Esophagus squamous epithelium (tissue), 5 donors: ENCODE measurements at places on chromosomes 12 and 14. TPM values are rescaled to one million over a fixed set of nuclear protein-coding genes. Genes with fewer than 3 reads are reported as not detected.

- DNase-seq: no peak
- no peaks in the 10 kb centered on the region for H3K27me3 ChIP-seq
- H3K4me3 ChIP-seq: no peak overlapping the region
Observed at GRCh38 chr14:79248771-79249170, 962.5 kb downstream of the DIO2 start.

DNA sequence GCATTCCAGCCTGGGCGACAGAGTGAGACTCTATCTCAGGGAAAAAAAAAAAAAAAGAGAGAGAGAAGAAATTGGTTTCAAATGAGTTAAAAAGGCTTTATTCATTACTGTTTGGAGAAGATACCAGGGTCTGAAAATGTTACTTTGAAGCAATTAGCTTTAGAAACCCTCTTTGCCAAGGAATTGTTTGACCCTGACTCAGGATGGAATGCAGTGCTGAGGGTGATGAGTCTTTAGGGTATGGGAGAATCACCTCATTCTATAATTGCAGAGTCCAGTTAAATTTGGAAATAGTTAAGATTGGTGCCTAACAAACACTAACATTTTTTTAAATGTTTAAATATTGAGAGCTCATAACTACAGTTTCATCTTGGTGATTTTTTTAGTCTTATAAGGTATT, 13.3 kb downstream of the RAP1B start:
- peaks cover 10% of the 10 kb centered on the region for H3K4me1 ChIP-seq
- H3K27me3 ChIP-seq: no peaks in the 10 kb centered on the region
- peaks cover 40% of the 10 kb centered on the region for H3K36me3 ChIP-seq
- no peak for DNase-seq

Gene RASAL1
- total RNA-seq: 98.7 TPM

Gene KLRC2
- 0.35 TPM for total RNA-seq

GRCh38 chr12:32105986-32106516, 596 bp upstream of the BICD1 start:
- no peaks in the 10 kb centered on the region for H3K36me3 ChIP-seq
- peak overlapping the region; percentile 76 for H3K4me3 ChIP-seq
- DNase-seq: no peak
- H3K27ac ChIP-seq: peak overlapping the region; percentile 92
- no peaks in the 10 kb centered on the region for H3K27me3 ChIP-seq
- peaks cover 16% of the 10 kb centered on the region for H3K4me1 ChIP-seq

DNA sequence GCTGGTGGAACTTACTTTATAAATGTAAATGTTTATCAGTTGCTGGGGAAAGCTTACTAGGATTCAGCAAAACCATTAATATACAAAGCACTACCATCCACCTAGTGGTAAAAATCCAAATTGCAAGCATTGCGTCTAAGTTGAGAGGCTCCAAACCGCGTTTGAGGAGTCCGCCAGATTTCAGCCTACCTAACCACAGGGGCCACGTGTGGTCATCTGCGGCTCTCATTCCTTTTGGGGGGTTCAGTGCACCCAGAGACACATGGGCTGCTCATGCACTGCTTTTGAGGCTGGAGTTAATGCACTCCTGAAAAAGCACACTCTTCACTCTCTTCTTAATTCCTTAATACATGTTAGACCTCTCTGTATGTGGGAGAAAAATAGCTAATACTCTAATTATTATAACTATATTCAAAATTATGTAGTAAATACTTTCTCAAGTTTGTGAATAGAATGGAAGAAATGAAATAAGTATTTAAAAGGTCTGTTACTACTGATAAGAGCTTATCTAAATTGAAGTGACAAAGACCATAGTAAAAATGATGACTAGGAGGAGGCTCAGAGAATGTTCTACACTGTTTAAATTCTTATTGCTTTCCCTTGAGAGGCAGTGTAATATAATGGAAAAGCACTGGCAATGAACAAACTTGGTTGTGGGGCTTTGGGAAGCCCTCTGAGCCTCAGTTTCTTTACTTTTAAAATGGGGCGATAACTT, 41.4 kb upstream of the MANSC4 start:
- H3K4me1 ChIP-seq: peaks cover 15% of the 10 kb centered on the region
- DNase-seq: no peak
- H3K27ac ChIP-seq: no peak overlapping the region

GRCh38 chr12:43111608-43112007, 440.4 kb downstream of the ADAMTS20 start:
- H3K36me3 ChIP-seq: no peaks in the 10 kb centered on the region
- no peak overlapping the region for H3K4me3 ChIP-seq
- H3K27me3 ChIP-seq: no peaks in the 10 kb centered on the region
- no peak overlapping the region for H3K27ac ChIP-seq

- H3K27me3 ChIP-seq: no peaks in the 10 kb centered on the region
- H3K4me3 ChIP-seq: no peak overlapping the region
Observed at GRCh38 chr12:123954647-123955350, 17.8 kb downstream of the CCDC92 start.

DNA sequence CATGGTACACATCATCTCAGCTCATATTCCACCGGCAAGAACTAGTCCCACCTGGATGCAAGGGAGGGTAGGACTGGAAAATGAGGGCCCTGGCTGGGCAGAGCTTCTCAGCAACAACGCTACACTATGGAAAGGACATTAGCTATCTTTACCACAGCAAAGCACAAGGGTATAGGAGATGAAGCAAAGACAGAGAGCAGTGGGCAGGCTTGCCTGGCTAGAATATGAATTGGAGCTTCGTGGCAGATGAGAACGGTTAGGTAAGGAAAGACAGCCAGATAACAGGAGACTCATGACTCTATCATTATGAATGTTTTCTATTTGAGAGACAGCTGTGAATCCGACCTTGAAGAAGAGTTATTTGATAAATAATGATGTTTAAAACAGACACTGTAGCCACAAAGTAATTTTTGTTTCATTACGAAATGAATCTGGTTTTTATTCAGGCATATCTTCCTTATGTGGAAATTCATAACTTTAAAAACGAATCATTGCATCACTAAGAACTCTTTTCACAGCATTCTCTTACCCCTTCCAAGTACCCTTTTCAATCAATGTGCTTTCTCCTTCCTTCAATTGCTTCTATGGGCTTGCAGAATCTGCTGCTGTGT, 59.1 kb upstream of the PCED1B start:
- H3K27me3 ChIP-seq: no peaks in the 10 kb centered on the region
- no peaks in the 10 kb centered on the region for H3K4me1 ChIP-seq
- no peak for DNase-seq
- no peaks in the 10 kb centered on the region for H3K36me3 ChIP-seq
- H3K4me3 ChIP-seq: no peak overlapping the region
- no peak overlapping the region for H3K27ac ChIP-seq

DNA sequence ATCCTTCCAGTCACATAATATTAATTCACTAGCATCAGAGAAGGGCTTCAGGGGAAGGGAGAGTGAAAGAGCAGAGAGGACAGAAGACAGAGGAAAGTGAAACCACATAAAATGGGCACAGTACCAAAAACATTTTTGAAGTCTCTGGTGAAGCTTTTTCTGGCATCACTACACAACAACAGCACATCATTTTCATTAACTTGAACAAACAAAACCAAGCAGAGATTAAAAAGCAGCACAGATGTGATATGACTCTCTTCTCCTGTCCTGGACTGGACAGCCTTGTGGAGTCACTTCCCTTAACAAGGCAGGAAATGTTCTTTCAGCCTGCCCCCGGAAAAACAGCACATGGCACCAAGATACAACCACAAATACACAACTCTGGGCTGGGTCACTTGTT, 112.0 kb downstream of the TSPAN8 start:
- no peak overlapping the region for H3K4me3 ChIP-seq
- H3K36me3 ChIP-seq: no peaks in the 10 kb centered on the region
- H3K27ac ChIP-seq: no peak overlapping the region
- no peaks in the 10 kb centered on the region for H3K27me3 ChIP-seq
- DNase-seq: no peak

DNA sequence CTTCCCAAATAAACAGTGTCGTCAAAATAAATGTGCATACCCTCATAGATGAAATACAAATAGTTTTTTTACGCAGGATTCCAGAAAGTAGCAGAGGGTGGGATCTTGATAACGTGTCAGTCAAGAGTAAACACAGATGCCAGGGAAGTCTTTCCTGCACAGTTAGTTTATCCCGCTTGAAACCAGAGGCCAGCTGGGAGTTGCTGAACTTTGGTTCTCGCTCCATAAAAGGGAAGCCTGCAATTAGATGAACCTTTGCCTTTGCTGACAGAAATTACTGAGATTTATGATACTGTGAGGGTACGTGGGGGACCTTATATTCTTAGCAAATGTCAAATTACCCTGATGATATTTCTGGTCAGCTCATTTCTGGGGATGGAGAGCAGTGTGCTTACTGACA, 18.9 kb downstream of the FAR2 start:
- DNase-seq: no peak
- H3K4me1 ChIP-seq: peaks cover 23% of the 10 kb centered on the region
- no peak overlapping the region for H3K4me3 ChIP-seq
- no peaks in the 10 kb centered on the region for H3K36me3 ChIP-seq
- no peak overlapping the region for H3K27ac ChIP-seq
- H3K27me3 ChIP-seq: no peaks in the 10 kb centered on the region

DNA sequence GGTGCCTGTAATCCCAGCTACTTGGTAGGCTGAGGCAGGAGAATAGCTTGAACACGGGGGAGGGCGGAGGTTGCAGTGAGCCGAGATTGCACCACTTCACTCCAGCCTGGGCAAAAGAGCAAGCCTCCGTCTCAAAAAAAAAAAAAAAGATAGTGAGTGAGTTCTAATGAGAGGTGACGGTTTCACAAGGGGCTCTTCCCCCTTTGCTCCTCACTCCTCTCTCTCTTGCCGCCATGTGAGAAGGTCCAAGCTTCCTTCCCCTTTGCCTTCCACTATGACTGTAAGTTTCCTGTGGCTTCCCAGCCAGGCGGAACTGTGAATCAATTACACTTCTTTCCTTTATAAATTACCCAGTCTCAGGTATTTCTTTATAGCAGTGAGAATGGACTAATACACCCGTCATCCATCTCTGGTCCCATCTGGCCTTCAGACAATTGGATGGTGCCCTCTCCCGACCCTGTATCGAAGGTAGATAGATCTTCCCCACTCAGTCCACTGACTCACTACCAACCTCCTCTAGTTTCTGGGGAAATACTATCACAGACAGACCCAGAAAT, 27.0 kb upstream of the RCOR1 start:
- H3K4me3 ChIP-seq: no peak overlapping the region
- no peaks in the 10 kb centered on the region for H3K36me3 ChIP-seq
- no peak overlapping the region for H3K27ac ChIP-seq
- no peak for DNase-seq
- H3K27me3 ChIP-seq: no peaks in the 10 kb centered on the region

- H3K27me3 ChIP-seq: no peaks in the 10 kb centered on the region
- H3K36me3 ChIP-seq: no peaks in the 10 kb centered on the region
- H3K27ac ChIP-seq: peak overlapping the region; percentile 28
- no peak for DNase-seq
- H3K4me1 ChIP-seq: peaks cover 6% of the 10 kb centered on the region
Observed at GRCh38 chr14:90569606-90570387, 173.0 kb downstream of the CALM1 start.

Gene DHRS1
- 164 TPM for total RNA-seq

Gene AKAP6
- total RNA-seq: 6.9 TPM

DNA sequence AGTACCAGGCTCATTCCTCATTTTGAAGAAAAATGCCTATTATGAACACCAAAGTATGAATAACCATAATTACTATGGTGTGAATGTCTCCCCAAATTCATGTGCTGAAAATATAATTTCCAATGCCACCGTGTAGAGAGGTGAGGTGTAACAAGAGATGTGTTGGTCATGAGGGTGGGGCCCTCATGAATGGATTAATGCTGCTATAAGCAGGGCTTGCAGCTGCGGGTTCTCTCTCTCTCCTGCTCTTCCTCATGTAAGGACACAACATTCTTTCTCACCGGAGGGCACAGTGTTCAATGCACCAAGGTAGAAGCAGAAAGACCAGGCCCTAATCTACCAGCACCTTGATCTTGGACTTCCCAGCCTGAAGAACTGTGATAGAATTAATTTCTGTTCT, 70.0 kb downstream of the TMTC1 start:
- no peak for DNase-seq
- no peaks in the 10 kb centered on the region for H3K36me3 ChIP-seq
- peaks cover 39% of the 10 kb centered on the region for H3K4me1 ChIP-seq
- H3K4me3 ChIP-seq: no peak overlapping the region

Gene ADAMTS20
- total RNA-seq: not detected

Gene PYGL
- 106 TPM for total RNA-seq

DNA sequence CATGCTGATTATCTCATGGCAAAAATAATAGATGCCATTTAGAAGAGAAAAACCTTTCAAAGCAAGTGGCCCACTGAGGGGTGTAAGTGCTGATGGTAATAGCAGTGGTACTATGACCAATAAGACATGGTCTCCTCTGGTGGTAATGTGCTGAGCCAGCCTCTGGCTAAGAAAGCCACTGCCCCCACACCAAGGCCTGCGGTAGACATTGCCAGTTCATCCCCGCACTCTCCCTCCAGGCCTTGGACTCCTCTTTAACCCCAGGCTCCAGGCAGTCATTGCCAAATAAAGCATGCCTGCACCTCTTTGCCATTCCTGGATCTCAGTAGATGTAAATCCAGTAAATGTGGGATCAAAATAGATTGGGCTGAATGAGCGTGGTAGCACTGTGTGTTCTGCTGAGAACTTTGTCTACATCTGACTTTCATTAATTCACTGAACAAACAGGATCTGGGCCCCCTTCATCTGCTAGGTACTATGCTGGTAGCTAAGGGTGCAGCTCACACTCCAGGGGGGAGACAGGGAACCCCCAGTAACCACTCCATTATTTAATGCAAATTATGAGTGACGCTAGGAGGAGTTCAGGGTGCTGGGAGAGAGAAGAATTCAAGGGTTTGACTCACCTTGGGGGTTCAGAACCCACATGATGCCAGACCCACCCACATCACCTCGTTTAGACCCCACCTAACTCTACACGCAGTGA, 89.3 kb downstream of the BCL11B start:
- no peak for DNase-seq
- no peaks in the 10 kb centered on the region for H3K27me3 ChIP-seq
- H3K36me3 ChIP-seq: no peaks in the 10 kb centered on the region
- H3K27ac ChIP-seq: no peak overlapping the region
